ENCODE measurements at places on chromosomes 16 and 17.

- DNase-seq = no peak
These were observed 737 bp downstream of the CANT1 start for GRCh38 chr17:79008666-79009387.

DNA sequence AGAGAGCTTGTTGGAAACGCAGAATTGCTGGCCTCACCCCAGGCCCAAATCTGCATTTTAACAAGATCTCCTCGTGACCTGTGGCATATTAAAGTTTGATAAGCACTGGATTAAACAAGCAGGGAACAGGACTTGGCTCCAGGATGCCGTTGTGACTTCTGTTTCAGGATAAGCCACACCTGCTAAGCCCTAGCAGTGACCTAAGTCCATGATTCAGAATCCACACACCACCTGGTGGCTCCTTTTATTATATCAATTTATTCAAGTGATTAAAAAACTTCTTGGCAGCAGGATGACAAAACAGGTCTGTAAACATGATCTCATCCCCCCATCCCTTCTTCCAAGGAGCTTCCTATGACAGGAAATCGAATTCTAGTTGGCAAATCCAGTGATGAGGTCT, 9.1 kb downstream of the NAGPA start:
- no peak for DNase-seq

GRCh38 chr17:74274060-74274708, at the start of gene DNAI2:
Gene DNAI2, plus strand, starts transcription at chr17:74274234. Its CDS starts 7,584 bp downstream, at chr17:74281818.
- no peak for DNase-seq

- no peak for DNase-seq
These were observed 281.0 kb downstream of the CBLN1 start for GRCh38 chr16:49000594-49000993.

DNA sequence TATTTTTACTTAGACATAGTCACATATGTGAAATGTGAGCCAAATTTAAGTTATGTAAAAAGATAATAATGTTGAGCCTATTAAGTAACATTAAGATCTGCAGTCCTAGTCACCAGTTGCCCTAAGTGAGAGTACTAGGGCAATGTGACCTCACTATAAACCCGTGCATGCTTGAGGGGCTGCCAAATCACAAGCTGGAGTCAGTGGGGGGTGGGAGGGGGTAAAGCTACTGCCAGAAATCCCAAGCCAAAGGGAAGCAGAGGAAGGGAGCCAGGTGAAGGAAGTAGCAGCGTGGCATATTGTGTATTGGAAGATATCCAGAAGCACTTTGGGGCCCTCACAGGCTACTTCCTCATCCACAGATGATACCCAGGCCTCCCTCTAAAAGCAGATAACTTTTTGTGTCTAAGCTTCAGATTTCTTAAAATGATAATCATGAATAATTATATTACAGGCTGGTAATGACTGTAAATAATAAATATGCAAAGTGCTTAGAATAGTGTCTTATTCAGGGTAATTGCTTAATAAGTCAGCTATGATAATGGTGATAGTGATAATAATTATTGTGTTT, 134.1 kb downstream of the CA10 start:
- DNase-seq = no peak

DNA sequence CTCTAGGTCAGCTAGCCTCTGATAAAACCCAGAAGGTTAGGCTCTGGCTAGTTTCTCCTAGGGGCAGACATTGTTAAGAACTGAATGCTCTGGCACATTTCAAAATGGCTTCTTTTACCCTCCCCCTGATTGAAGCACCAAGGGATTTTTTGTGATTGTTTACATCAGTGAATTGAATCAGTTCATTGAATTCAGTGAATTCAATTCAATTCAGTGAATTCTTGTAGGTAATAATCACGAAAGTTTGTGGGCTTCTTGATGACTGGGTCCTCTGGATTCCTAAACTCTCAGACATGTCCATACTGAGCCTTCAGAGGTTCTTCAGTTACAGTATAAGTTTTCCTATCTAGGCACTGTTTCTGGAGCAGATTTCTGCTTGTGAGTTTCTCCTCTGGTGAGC, 135.2 kb upstream of the ELAC2 start:
- no peak for DNase-seq

GRCh38 chr16:17414421-17414820, 56.3 kb downstream of the XYLT1 start:
- no peak for DNase-seq

- DNase-seq = no peak
These were observed 184.8 kb upstream of the GSE1 start for GRCh38 chr16:85428168-85428898.

GRCh38 chr16:5604770-5605169, 507.2 kb upstream of the EEF2KMT start:
- DNase-seq = no peak
